ENCODE measurements at places on chromosomes 4 and X. TPM values are rescaled to one million over a fixed set of nuclear protein-coding genes. Genes with fewer than 3 reads are reported as not detected.
A peak's percentile ranks its signal among the peaks of the same experiment; 100 is the strongest.

GRCh38 chr4:183139058-183139750 lies 40.1 kb downstream of the WWC2 start:
- DNase-seq, result no peak

- no peak for DNase-seq
Observed at GRCh38 chr4:101014417-101014816, 332.9 kb downstream of the PPP3CA start.

DNA sequence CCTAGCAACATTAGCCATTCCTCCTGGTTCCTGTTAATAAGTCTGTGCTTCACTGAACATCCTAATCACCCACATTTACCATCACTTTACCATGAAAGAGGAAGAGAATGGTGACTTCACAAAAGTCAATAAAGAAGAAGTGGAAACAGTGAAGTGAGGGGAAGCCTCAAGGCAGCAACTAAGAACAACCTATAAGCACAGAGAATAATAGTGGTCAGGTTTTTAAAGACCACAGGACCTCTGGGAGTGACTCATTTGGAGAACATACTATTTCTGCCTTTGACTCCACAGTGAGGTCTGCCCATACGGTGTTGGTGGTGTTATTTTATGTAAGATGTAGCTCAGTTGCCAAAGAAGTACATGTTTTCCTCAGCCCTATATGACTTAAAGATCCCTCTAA lies 86.0 kb upstream of the TET2 start:
- DNase-seq, result peak; percentile 58

- peak; percentile 7 for DNase-seq
Observed at GRCh38 chrX:130523460-130524394, 121.9 kb downstream of the RBMX2 start.

The LRIT3 gene
- total RNA-seq, result not detected

The SLC16A2 gene
- total RNA-seq, result 4.9 TPM

DNA sequence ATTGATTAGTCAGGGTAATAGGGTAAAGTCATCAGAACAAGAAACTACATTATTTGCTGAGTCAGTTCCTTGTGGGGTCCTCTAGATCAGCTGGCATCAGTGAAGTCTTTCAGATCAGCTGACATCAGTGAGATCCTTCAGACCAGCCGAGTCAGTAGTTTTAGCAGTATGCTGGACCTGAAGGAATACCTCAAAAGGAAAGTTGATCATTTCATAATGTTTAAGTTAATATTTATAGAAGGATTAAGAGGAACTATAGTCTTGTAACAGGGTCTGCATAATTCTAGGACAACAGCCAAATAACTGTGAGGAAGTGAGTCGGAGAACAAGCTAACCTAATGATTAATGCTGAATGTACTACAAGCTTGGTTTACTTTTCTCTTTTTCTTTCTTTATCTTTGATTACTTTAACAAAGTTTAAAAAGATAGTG lies 958 bp upstream of the UGT2B7 start:
- DNase-seq, result no peak

GRCh38 chr4:42015438-42015837 lies 25.1 kb downstream of the SLC30A9 start:
- DNase-seq, result no peak
